ENCODE measurements at places on chromosomes 2 and 18.

DNA sequence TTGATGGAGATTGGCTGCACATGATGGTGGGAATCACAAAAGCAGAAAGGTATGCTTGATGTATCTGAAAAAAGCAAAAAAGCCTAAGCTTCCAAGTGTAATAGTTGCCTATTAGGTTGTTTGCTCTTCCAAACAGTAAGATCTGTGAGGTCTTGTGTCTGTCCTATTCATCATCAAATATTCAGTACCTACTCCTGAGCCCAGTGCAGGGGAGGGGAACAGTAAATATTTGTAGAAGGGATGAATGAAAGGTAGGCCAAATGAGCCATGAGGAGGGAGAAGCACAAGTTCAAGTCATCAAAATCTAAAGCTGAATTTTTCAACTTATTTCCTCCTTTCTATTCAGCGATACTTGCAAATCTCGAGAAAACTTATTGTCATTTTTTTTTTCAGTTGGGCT is 153.2 kb upstream of the ETAA1 start:
- no peak for DNase-seq

GRCh38 chr2:217735899-217736298 is 266.9 kb downstream of the TNS1 start:
- no peak for DNase-seq

GRCh38 chr2:234839285-234839684 is 112.5 kb upstream of the SH3BP4 start:
- DNase-seq: no peak

- no peak for DNase-seq
Measured at GRCh38 chr18:33593261-33593660, 15.2 kb downstream of the ASXL3 start.

- DNase-seq: no peak
Measured at GRCh38 chr2:67322353-67323001, 74.7 kb upstream of the ETAA1 start.

GRCh38 chr2:186879312-186879711 is 30.3 kb upstream of the ZSWIM2 start:
- DNase-seq: no peak

GRCh38 chr18:39462436-39462835 is 1896.8 kb upstream of the CELF4 start:
- DNase-seq: no peak

- no peak for DNase-seq
Measured at GRCh38 chr18:48075707-48076093, 145.2 kb upstream of the SMAD2 start.

DNA sequence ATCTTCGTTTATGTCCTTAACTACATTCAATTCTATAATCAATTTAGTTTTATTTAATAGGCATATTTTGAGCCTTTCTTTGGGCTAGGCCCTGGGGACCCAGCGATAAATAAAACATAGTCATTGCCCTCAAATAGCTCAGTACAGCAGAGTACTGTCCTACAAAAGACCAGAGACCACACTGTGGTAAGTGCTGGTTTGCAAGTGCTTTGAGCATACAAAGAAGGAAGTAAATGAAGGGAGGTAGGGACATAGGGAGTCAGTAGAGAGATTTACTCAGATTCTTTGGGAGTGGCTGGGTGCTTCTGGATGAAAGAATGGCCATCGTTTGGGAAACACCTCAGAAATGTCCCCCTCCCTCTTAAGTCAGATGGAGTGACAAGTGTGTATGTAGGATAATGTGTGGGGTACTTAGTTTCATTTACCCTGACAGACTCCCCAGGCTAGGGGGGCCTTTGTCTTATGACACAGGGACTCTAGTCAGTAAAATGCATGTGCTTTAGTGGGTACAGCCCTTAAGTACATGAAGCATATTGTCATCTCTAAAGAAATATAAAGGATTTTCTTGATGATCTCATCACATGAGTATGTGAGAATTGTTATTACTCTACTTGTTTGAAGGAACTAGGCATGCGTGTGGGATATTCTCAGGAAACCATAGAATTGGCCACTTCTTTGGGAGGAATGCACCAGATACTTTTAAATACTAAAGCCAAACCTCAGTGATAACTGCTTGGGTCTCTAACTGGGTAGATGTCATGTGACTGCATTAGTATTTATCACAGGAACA is 35.1 kb downstream of the MAPRE2 start:
- no peak for DNase-seq

GRCh38 chr2:85911814-85912692 is 23.3 kb upstream of the ST3GAL5 start:
- DNase-seq: no peak

DNA sequence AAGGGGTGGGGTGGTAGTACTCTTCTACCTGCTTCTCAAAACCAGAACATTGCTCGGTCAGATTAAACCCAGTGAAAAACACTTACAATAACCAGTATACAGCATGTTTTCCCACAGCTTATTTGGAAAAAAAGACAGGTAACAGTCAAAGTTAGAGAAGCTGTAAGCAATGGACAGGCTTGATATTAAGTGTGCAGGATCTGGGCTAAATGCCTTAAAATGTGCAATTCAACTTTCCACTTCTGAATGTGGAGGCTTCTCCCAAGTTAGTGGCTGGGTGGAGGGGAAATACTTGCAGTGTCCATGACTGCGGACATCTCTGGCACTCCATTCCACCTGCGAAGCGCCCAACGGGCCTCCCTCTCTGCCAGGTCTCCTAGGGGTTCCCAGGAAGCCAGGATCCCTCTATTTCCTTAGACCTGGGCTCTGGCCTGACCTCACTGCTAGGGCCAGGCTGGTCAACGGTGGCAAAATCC is 5.3 kb downstream of the ZEB2 start:
- no peak for DNase-seq

- DNase-seq: no peak
Measured at GRCh38 chr2:64367444-64368232, 86.3 kb upstream of the LGALSL start.

GRCh38 chr2:175022923-175023322 is 17.7 kb upstream of the CHN1 start:
- DNase-seq: no peak

GRCh38 chr2:85130407-85130806 is 2.8 kb upstream of the TCF7L1 start:
- no peak for DNase-seq
